Activated CD4-positive, alpha-beta T cell treated with anti-CD3 and anti-CD28 coated beads, Interleukin-2, amount 50 U/mL, for 48 hours (primary cell): ENCODE measurements at places on chromosomes 13 and 19.

GRCh38 chr19:15323496-15324235 is 8.7 kb downstream of the BRD4 start:
- no peak for DNase-seq

DNA sequence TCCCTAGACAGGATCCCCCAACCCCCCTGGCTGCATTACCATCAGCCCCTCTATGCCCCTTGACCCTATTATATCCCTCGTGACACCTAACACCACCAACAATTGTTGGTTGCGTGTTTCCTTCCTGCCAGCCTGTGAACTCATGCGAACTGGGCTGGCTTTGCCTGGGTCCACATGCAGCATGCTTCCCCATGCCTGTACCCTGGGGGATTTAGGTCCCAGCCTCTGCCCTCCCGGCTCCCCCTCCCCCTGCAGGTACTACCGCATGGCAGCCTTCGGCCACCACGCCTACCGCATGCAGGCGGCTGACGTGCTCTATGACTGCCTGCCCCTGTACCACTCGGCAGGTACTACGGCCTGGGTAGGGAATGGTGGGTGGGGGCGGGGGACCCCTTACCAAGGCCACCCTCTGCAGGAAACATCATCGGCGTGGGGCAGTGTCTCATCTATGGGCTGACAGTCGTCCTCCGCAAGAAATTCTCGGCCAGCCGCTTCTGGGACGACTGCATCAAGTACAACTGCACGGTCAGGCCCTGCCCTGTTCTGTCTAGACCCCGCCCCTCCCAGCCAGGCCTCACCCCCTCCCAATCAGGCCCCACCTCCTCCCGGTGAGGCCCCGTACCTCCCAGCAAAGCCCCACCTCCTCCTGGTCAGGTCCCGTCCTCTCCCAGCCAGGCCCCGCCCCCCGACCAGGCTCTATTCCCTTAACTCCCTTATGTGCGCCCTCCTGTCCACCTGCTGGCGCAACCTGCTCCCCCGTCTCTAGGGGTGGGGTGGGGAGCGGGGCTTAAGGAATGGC is 18.5 kb downstream of the SLC27A1 start:
- peak; percentile 86 for DNase-seq

- no peak for DNase-seq
Observed at GRCh38 chr13:62418376-62418775, 1002.7 kb upstream of the PCDH20 start.

- no peak for DNase-seq
Observed at GRCh38 chr13:44409595-44409994, 36.0 kb downstream of the SERP2 start.

GRCh38 chr19:45585158-45585577 is 566 bp upstream of the OPA3 start:
- DNase-seq: no peak

- no peak for DNase-seq
Observed at GRCh38 chr13:37097076-37097475, 8.4 kb downstream of the CSNK1A1L start.

DNA sequence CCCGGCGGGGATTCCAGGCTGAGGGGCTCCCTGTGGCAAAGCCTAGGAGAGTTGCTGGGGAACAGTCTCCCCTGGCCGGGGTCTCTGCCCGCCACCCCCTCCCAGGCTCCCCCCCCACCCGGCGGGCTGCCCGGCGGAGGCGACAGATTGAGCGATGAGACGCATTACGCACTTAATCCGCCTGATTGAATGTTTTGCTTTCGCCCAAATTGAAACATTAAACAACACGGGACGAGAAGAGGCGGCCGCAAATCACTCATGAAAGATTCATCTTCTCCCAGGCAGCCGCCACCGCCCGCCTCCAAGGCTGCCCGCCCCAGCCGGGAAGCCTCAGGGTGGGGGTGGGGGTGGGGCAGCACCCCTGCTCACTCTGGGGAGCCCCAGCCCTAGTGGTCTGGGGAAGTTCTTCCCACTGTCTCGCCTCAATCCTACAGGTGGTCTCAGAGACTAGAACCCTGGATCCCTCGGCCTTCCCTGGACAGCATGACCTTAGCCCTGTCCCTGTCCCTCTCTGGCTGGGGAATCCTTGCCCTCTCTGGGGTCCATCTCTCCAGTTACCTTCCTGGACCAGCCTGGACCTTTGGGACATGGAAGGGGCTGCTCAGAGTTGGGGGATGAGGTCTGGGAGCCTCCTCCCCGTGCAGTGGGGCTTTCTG is 7.6 kb upstream of the ERFL start:
- peak; percentile 52 for DNase-seq

DNA sequence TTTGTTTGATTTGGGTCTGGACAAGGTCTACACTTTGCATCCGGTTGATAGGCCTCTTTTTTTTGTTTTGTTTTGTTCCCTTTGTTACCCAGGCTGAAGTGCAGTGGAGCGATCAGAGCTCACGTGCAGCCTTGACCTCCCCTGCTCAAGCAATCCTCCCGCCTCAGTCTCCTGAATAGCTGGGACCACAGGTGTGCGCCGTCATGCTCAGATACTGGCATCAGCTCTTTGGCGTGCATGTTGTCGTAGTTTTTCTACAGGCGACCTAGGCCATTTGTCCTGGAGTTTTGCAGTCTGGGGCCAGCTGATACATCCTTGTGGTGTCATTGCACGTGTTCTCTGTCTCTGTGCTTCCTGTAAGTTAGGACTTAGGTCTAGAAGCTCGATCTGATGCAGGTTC is 16.3 kb downstream of the PAK4 start:
- DNase-seq: no peak

GRCh38 chr13:109778102-109778542 is 8.3 kb downstream of the IRS2 start:
- DNase-seq: no peak

DNA sequence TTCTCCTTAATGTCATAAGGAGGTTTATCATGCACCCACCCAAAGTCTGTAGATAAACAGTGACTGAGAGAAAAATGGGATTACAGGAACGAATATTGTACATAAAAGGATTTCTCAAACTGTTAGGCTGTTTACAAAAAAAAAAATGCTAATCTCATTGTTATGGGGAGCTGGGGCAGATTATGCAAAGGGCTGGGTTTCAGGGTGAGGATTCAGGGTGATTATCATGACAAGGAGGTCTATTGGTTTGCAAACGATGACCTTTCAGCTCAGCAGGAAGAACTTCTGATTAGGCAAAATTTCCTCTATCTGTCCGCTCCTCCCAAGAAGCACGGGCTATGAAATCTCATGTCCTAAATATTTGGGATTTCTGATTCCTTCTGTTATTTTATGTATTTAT is 41.4 kb downstream of the NLRP12 start:
- DNase-seq: no peak

DNA sequence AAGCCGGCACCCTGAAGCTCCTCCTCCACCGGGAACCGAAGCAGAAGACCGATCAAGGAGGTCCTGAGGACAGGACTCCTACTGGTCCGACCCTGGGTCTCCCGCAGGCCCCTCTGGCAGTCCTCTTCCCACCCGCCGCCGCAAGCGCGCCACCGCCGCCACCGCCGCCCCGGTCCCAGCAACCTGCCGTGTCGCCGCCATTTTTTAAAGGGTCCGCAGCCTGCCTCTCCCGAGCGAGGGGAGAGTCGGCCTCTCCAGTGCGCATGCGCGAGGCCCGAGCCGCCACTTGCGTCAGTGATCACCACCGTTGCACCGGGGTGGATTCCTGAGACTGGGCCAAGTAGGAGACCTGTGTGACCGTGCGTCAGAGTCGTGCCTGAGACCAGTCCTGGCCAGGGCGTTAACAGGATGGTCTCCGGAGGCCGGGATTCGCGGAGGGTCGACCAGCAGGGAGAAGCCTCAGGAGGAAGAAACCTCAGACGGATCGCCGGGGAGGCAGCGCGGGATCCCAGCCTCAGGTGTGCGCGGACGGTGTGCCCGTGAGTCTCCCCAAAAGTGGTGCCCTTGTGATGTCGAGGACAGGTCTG is 51.6 kb downstream of the ZNF146 start:
- no peak for DNase-seq

DNA sequence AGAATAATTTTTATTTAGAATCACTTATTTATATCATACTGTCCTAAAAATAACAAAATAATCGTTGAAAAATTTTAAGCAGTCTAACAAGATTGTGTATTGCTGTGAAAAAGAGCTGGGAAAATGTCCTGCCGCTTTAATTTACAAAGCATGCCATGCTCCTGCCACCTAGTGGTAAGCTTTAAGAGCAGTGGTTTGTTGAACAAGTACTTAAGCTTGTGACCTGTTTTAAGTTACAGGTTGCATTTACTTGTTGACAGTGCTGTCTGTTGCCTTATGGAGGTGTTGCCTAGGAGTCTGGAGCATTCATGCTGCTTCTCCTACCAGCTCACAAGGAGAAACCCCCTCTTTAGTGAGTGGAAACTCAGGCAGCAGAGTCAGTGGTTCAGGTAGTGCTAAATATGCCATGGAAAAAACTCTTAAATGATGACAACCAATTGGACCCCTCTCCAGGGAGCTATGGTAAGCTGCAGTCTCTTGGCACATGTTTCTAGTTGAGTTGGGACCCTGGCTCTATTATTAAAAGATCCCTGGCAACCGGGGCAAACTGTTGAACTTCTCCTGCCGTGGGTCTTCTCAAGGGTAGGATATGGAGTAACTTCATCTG is 68.4 kb downstream of the SPATA13 start:
- no peak for DNase-seq

- DNase-seq: no peak
Observed at GRCh38 chr13:112837371-112838037, 131.5 kb upstream of the MCF2L start.

GRCh38 chr13:113740286-113740556 is 18.8 kb upstream of the TMEM255B start:
- no peak for DNase-seq

GRCh38 chr13:52780092-52780491 is 40.5 kb upstream of the CNMD start:
- DNase-seq: no peak

GRCh38 chr13:111482806-111483620 is 162.6 kb downstream of the TEX29 start:
- DNase-seq: no peak

DNA sequence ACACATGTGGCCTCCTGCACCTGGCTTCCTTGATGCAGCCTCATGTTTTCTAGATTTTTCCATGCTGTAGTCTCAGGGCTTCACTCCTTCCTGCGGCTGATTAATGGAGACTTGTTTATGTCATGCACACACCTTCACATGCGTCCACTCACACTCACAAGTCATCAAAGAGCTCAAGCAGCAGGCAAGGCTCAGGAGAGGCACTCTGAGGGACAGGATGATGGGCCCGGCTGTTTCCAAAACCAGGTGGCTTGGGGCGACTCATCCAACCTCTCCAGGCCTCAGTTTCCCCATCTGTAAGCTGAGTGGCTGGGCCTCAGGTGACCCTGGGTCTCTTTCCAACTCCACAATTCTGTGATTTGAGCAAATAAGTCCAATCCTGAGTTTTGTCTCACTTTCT is 36.9 kb downstream of the RASA3 start:
- DNase-seq: no peak

DNA sequence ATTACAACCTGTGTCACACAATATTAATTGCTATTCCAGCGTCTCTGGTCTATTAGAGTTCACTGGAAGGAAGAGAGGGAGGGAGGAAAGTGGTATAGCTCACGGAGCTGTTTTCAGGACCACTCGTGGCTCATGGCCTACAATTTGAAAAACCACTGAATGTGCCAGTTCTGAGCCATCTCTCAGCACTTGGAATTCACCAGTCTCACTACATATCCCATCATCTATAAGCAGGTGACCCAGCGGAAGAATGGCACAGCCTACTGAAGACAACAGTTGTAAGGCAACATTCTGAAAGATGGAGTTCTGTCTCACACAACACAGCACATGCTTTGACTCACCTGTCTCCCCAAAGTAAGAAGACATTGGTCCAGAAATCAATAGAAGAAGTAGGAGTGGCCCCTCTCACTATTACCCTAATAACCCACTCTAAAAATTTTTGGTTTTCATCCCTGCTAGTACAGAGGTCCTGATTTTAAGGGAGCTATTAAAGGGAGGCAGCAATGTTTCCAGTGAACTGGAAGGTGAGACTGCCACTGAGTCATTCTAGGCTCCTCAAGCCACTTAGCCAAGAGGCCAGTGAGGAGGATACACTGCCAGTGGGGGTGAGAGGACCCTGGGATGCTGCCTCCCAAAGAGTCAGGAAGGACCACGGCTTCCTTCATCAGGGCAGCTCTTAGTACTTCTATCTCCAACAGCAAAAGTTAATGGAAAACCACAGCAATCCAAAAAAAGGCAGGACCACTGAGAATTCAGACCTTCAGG is 50.0 kb upstream of the DOCK9 start:
- DNase-seq: no peak

- no peak for DNase-seq
Observed at GRCh38 chr19:55635856-55636440, 4.9 kb upstream of the ZNF580 start.

- DNase-seq: no peak
Observed at GRCh38 chr13:107421951-107422350, 793.4 kb downstream of the LIG4 start.

GRCh38 chr13:48840366-48840765 is 135.3 kb upstream of the FNDC3A start:
- DNase-seq: no peak

DNA sequence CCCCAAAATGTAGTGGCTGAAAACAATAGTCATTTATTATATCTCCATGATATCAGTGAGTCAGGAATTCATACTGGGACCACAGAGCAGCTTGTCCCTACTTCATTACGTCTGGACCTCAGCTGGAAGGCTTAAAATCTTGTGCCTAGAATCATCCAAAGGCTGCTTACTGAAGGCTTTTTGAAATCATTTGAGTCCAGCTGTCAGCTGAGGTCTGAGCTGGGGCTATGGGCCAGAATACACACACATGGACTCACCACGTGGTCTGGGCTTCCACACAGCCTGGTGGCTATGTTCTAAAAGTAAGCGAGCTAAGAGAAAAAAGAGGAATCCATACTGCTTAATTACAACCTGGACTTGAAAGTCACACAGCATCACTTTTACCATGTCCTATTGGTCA is 209.2 kb downstream of the KCTD12 start:
- no peak for DNase-seq

DNA sequence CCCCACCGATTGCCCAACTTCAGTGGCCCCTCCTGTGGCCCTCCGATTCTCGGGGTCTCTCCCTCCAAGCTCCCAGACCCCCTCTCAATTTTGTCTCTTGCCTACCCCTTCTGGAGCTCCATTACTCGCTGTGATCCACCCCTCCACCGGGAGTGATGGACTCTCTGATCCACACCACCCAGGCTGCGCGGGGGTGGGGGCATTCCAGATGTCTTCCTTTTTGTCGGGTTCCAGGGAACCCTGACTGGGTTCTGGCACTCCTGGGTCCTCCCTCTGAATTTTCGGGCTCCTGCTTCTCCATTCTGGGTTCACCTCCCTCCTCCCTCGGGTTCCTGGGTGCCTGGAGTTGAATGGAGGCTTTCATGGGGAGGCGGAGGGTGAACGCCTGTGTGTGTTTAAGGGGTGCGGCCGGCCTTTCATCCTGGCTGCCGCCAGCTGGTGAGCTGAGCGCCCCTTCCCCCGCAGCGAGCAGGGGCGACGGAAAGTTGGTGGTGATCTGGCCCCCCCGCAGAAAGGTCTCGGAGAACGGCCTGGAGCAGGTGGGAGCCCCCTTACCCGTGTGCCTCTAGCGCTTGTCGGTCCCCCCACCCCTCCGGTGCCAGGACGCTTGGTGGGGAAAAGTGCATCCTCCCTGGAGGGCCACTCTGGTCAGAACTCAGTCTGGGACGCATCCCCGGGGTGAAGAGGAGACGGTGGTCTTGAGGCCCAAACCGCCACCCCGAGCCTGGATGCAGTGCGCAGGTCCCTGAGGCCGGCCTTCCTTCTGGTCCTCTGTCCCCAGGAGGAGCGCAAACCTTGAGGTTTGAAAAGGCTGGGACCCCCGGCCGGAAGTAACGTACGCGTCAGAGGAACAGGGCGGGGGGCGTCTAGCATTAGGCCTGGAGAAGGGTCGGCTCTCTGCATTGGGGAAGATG is 1.6 kb downstream of the MISP3 start:
- peak; percentile 66 for DNase-seq
